Activated B cell treated with CpG ODN at 0.5 μM for 24 hours (primary cell): ENCODE measurements at places on chromosomes 3 and 15.

- no peak for DNase-seq
Observed at GRCh38 chr3:197463279-197463678, 92.5 kb downstream of the BDH1 start.

DNA sequence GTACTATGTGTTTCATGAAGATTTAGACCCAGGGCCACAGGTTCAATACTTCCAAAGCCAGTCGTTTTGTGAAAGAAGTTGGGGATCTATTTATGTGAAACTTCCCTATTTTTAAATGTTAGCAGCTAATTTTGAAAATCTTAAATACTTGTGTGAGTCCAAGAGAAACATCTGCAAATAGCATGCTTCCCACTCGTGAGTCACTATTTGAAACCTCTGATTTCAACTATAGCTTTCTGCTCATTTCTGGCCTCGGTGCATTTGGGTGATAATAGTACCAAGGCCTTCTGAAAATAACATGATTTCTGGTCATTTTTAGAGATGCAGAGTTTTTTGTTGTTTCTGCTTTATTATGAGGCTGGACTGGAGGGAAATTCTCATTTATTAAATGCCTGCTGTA, 110.0 kb downstream of the OPA1 start:
- DNase-seq: no peak

DNA sequence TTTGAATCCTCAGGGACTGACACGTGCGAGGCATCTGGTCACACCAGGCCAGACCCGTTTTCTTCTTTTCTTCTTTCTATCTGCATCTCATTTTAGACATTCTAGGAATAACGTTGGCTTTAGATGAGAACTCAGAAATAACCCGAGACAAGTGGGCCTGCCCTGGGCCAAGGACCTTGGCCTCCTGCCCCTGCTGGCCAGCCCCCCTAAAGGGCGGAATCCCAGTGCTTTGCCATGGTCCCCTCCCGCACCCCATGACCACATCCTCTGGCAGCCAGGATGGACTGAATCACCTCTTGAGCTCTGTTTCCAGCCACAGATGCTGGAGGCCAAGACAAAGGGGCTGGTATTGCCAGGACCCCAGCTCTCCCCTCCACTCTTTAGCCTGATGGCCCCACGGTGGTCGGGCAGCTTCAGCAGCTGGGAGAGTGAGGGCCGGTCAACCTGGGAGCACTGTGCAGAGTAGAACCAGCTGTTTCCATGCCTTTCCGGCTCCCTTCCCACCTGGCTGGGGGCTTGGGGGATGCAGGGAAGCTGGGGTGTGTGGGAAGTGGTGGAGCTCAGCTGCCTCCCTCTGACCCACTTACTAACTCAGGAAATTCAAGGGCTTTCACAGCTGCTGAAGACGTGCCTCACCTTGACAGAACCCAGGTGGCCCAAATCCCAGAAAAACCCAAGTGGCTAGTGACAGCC, 190.9 kb downstream of the FAM43A start:
- DNase-seq: no peak

DNA sequence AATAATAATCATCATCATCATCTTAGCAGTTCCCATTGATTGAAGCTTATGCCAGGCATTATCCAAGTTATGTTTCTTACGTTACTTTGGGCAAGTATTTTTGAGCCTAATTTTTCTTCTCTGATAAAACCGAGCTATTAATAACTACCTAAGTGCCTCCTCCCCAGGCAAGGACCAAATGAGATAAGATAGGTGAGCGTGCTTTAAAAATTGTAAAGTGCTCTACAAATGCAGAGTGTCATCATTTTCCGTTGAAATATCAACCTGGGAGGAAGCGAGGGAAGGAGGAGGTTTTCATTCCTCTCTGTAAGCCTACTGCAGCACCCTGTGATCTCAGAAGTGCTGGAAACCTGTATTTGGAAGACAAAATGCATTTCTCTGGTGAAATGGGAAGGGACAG, 96.7 kb upstream of the MITF start:
- DNase-seq: no peak

DNA sequence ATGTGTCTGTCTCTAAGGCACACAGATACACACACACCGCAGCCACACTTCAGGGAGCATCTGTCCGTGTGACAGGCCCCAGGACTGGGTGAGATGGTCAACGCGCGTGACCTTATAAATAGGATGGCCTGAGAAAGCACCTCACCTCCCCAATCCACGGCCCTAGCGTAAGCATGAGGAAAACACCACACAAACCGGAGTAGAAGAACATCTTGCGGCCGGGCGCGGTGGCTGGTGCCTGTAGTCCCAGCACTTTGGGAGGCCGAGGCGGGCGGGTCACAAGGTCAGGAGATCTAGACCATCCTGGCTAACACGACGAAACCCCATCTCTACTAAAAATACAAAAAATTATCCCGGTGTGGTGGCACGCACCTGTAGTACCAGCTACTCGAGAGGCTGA, 1.6 kb downstream of the NIPA1 start:
- DNase-seq: no peak

- no peak for DNase-seq
Observed at GRCh38 chr3:30752970-30753369, 141.5 kb downstream of the GADL1 start.

GRCh38 chr3:156675830-156676767, 1.7 kb downstream of the TIPARP start:
- DNase-seq: no peak

GRCh38 chr3:13189639-13190377, 116.6 kb upstream of the IQSEC1 start:
- no peak for DNase-seq

DNA sequence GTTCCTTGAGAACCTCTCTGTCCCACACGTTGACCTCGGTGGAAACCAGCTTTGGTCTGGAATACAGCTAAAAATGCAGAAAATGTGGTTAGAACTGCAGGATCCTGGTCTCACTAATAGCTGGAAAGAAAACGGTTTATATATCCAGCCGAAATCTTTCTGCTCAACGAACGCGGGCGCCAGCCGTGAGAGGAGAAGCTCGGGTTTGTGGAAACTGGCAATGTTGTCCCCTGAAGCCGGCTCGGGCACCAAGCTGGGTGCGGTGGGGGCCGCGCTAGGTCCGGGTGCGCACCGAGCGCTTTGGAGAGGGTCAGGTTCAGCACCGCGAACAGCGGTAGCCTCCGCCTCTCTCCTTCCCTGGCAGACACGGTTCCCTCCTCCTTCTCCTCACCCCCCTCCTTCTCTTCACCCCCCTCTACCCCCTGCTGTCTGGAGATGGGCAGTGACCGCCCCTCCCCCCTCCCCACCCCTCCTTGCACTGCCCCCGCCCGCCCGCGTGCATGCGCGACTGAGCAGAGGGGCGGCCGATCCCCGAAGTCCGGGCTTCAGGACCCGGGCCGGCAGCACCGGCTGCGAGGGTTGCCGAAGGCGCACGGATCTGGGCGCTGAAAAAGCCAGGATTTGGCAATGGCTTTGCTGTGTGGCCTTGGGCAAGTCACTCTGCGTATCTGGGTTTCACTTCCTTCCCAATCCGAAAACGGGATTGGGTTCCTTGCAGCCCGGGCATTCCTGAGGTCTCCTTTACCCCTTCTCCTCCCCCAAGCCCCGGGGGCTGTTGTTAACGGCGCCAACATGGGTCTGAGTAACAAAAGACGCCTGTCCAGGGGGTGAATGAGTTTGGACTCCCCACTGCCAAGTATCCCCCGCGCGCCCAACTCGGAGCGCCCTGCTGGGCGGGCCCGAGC, at the start of gene SKOR1:
TSS of gene SKOR1 (plus strand) at position 534 of the 905 bp plus-strand sequence. CDS start at position 628, 94 bp downstream.
- no peak for DNase-seq

GRCh38 chr3:44988073-44988472, 12.0 kb downstream of the EXOSC7 start:
- no peak for DNase-seq

DNA sequence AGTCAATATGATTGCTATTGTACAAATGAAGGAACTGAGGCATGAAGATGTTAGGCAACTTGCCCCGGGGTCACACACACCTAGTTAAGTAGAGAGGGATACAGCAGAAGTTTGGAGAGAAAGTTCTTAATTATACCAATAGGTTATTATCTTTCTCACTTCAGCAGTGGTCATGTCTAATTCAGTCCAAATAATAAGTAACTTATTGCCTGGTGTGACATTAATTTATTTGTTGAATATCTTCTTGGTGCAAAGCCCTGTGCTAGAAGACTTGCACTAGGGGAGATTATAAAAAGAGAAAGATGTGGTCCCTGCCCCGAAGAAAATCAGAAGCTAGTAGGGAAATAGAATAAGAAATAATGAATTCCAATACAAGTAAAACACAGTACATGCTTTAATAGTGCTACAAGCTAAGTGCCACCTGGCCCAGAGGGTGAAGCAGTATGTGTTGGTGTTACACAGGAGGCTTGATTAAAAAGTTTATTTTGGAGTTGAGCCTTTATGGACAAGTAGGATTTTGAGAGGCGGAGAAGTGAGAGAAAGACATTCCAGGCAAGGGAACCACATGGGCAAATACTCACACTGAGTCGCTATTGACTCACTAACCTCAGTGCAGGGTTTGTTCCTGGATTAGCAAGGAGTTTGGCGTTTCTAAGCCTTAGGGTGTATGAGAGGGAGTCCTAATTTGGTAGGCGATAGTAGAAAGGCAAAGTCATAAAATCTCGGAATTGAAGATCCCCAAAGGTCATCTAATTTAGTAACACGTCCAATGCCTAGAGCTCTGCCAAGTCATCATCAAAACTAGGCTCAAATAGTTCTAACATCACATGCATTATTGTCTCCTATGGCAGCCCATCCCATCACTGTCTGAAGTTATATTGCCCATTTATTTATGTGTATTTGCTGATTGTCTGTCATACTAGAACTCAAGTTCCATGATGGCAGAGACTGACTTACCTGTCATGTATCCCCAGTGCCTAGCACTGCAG, 19.2 kb upstream of the GSK3B start:
- no peak for DNase-seq

GRCh38 chr15:93030430-93031102, 58.4 kb downstream of the RGMA start:
- no peak for DNase-seq

DNA sequence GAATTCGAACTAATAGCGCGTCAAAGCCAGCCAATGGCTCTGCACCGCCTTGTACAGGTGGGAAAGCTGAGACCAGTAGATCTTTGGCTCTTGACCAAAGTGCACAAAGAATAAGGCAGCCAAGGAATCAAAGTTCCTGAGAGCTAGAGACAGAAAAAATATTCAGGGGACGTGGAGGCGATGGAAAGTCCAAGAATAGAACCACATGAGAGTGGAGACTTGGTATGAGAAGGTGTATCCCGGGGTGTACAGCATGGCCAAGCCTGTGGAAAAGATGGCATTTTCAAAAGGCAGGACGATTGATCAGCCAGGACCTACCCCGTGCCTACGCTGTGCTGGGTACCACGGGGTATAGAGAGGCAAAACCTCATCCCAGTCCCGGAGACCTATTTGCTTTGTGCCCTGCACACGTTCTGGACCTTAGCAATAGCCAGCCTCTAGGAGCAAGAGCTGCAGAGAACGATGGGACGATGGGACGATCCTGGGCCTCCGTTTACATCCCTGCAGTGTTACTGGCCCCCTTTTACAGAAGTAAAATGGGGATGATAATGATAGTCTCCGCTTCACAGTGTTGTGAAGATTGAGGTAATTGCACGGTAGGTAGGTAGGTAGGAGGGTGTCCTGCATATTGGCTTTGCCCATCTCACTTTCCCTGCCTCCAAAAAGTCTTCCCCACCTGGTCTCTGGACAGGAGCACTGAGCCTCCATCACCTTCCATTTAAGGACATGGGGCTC, 583 bp upstream of the RBSN start:
- no peak for DNase-seq

DNA sequence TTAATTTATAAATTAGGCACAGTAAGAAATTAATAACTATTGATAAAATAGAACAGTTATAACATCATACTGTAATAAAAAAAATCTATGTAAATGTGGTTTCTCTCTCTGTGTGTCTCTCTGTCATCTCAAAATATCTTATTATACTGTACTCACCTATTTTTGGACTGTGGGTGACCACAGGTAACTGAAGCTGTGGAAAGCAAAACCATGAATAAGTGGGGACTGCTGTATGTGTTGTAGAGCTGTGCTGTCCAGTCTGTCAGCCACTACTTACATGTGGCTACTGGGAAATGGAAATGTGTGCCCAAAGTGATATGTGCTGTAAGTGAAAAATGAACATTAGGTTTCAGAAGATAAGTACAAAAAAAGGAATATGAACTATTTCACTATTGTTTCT, 145.5 kb downstream of the CNTN4 start:
- DNase-seq: no peak

GRCh38 chr3:94009608-94010007, 18.8 kb downstream of the STX19 start:
- no peak for DNase-seq

GRCh38 chr15:74306781-74307217, 60.6 kb downstream of the CYP11A1 start:
- no peak for DNase-seq
